ENCODE measurements at places on chromosomes 16 and 17. TPM values are rescaled to one million over a fixed set of nuclear protein-coding genes. Genes with fewer than 3 reads are reported as not detected.

DNA sequence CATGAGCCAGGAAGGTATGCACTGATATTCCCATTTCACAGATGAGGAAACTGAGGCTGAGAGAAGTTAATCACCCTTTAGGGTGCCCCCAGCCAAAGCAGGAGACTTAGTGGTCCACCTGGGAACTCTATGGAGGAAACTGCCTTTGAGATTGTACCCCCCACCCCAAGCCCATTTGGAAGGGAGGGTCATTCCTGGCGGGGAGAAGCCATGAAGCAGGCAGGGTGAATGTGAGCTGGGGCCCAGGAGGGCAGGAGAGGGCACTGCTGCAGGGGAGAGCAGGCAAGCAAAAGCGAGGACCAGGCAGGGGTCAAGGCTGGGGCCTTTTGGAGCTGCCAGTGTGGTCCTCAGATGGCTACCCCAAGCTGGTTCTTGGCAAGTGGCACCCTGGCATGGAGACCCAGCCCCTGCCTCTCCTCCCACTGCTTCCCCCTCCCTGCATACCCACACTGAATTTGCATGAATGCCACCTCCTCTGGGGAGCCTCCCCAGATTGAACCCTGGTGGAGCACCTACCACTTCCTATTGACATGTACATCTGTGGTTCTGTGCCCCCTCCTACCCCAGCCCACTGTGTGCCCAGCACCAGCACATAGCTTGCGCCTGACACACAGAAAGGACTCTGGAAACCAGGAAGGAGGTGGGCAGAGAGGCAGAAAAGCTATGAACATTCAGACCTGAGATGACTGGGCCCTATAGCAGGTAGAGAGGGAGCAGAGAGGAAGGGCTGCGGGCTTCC, 965 bp upstream of the TMC6 start:
- DNase-seq, result peak; percentile 61

DNA sequence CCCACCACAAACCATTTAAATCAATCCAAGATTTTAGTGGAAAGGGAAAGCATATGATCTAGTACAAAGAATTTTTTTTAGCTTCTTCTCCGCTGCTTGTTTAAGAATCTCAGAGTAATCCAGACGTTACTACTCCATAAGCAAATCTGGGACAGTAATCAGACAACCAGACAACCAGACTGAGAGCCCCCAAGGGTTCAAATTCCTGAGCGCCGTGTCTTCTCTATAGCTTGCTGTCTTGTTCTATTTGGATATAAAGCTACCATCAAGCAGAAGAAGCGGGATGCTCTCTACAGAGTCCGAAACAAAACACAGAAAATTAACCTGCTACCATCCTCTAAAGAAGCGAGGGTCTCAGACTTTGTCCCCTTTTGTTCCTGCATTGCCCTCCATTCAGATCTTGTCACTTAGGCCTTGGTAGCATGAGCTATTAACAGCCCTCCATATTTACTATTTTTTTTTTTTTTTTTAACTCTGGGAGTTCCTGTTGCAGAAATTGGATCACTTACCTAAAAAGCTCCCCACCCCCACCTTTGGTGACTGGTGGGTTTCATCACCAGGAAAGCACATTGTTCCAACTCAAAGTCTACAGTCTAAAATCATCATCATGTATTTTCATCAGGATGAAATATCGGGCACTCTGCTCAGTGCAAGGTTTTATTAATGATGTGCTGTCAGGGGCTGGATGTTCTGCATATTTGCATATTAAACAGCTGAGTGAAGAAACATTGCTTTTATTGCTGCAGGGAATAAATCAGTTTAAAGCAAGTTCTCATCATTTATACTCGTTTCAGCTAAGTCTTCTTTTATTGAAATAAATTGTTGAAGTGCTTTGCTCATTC, 576.7 kb downstream of the WWOX start:
- no peak for DNase-seq

DNA sequence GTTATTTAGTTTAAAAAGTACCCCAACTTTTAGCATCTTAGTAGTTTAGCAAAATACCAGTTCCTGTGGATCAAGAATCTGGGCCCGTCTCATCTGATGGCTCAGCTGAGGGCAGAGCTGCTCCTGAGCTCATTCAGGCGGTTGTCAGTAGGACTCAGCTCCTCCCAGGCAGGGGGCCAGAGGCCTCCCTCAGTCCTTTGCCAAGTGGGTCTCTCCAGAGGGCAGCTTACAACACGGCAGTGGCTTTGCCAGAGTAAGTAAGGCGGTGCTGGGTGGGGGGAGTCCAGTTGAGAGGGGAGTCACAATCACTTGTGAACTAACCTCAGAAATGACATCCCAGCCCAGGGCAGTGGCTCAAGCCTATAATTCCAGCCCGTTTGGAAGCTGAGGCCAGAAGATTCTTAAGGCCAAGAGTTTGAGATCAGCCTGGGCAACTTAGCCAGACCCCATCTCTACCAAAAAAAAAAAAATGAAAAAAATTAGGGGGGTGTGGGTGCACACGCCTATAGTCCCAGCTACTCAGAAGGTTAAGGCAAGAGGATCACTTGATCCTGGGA, 81.5 kb upstream of the MED9 start:
- DNase-seq, result no peak

- DNase-seq, result peak; percentile 61
These were observed 4.8 kb downstream of the CA5A start for GRCh38 chr16:87931504-87931903.

- DNase-seq, result no peak
These were observed 32.0 kb downstream of the GTF3C1 start for GRCh38 chr16:27517664-27518063.

GRCh38 chr16:923184-923583, 47.6 kb downstream of the LMF1 start:
- DNase-seq, result peak; percentile 16

- DNase-seq, result no peak
These were observed 6.8 kb downstream of the ANKFY1 start for GRCh38 chr17:4256952-4257351.

GRCh38 chr16:30637944-30638343, 12.8 kb upstream of the PRR14 start:
- DNase-seq, result no peak

GRCh38 chr17:81228420-81228819, 5.7 kb upstream of the CEP131 start:
- no peak for DNase-seq

- DNase-seq, result no peak
These were observed 8.1 kb downstream of the SERPINF1 start for GRCh38 chr17:1769822-1770477.

DNA sequence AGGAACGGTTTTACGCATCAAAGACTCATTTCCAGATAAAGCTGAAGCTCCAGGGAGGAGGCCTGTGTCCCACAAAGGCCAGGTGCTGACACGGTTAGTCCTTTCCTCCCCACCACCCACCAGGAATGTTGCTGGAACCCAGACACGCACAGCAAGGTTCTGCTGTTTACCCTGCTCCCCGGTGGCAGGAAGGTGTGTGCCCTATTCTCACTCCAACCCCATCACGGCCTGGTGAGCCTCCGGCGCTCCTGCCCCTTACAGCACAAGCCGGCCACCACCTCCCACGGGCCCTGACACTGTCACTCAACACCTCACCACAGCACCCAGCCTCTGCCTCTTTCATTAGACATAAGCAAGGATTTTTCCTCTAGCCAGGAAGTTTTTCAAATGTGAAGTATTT, 47.8 kb downstream of the ANKRD11 start:
- DNase-seq, result no peak

- no peak for DNase-seq
These were observed 71.0 kb upstream of the ATF7IP2 start for GRCh38 chr16:10314811-10315210.

- no peak for DNase-seq
These were observed 10.3 kb downstream of the TNRC6C start for GRCh38 chr17:77968788-77969187.

DNA sequence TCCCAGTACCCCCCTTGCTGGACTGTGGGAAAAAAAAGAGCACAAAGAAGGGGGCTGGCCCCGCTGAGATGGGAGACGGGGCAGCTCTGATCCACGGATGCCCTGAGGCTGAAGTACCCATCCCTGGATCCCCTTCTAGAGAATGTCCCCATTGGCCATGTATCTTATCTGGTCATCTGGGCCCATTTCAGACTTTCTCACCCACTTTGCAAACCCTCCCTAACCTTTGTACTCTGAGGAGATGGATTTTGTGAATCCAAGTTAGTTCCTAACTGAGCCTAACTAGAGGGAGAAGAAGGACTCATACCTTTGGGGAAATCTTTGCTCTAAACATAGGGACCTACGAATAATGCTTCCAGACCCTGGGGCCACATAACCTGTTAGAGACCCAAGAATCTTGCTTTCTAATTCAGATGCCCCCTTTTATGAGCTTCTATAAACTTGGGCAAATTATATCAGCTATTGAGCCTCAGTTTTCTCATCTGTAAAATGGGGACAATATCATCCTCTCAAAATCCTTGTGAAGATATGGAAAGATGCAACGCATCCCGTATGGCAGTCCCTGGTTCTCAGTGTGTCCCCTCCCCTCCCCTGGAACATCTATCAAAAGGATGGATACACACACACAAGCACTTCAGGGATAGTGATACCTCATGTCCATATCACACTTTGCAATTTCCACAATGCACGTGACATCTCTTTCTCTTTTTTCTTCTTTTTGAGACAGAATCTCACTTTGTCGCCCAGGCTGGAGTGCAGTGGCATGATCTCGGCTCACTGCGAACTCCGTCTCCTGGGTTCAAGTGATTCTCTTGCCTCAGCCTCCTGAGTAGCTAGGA, 16.8 kb upstream of the FZD2 start:
- no peak for DNase-seq

- DNase-seq, result no peak
These were observed 154.8 kb upstream of the TNRC6C start for GRCh38 chr17:77803726-77804125.

- no peak for DNase-seq
These were observed 24.2 kb upstream of the ABCA3 start for GRCh38 chr16:2364638-2365210.

GRCh38 chr17:17321356-17322025, 18.3 kb downstream of the NT5M start:
- DNase-seq, result no peak

- DNase-seq, result no peak
These were observed 457.9 kb downstream of the SLC39A11 start for GRCh38 chr17:72634621-72635020.

DNA sequence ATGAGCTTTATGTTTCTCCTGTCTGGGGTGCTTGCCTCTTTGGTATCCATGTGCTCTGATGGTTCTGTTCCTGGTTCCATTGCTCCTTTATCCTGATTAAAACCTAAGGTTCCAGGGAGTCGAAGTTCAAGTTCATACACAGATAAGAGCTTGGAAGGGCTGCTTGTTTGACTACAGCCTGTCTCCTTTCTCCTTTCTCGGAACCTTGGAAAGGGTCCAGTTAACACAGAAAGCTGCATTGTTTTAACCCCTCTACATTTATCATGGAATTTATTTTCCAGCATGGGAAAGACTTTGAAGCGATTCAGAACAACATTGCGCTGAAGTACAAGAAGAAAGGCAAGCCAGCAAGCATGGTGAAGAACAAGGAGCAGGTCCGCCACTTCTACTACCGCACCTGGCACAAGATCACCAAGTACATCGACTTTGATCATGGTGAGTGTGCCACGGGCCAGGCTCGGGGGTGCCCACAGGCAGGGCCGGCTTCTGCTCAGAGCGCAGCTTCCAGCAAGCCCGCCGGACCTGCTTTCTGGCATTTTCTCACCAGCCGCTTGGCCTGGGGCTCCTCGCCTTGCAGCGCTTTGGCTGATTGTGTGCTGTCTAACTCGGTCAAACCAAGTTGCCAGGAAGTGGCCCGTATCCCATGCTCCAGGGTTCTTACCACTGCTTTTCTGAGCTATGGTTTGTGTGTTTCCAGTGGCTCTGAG, 19.9 kb downstream of the CRAMP1 start:
- DNase-seq, result no peak

GRCh38 chr16:88536971-88537751, 33.0 kb upstream of the ZC3H18 start:
- no peak for DNase-seq

GRCh38 chr17:81000334-81000630, 8.6 kb downstream of the CHMP6 start:
- DNase-seq, result no peak

- peak; percentile 16 for DNase-seq
These were observed 37.5 kb downstream of the IL21R start for GRCh38 chr16:27439271-27440018.

GRCh38 chr17:36748272-36748671, 146.9 kb downstream of the MRM1 start:
- no peak for DNase-seq

- no peak for DNase-seq
These were observed 28.9 kb upstream of the WSCD1 start for GRCh38 chr17:6041246-6041645.

DNA sequence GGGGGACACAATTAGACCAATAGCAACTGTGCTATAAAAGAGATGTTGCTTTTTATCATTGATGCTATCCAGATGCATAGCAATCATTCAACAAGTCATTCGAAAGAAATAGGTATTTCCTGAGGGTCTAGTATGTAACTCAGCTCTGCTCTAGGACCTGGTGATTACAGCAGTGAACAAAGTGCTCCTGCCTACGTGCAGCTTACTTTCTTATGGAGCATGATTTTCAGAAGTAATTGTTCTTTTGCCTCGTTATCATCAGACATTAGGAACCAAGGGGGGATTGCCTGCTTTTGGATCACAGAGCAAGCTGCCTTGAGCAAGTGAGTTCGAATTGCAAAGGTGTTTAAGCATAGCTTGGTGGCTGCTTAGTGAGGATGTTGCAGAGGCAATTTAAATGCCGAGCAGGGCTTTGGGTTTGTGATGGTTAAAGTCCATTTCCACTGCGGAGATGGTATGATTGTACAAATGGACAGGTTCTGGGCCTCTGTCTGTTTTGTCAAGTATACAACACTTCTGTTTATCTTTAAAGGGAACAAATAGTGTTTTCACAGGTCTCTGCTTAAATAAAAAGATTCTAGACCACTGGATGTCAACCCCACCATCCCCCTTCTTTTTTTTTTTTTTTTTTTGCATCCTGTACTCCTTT, 41.5 kb downstream of the WWOX start:
- DNase-seq, result no peak

- no peak for DNase-seq
These were observed 15.4 kb upstream of the KRT17 start for GRCh38 chr17:41639492-41640473.

DNA sequence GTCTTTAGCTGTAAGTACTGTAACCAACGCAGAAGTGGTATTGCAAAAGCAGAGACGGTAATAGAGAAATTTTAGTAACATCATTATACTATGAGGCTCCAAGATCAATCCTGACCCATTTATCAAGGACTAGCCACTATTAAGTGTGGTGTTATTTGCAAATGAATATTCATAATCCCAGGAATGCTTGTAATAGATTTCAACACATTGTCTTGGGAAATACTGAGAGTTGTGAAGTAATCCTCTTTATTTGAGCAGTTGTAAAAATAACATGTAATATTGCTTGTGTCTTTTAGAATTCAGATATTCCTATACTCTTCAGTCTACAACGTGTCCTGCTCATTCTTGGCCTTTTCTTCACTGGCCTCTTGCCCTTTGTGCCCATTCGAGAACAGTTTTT, 46.4 kb downstream of the GDPD1 start:
- DNase-seq, result no peak

The RILP gene
- 1.2 TPM for total RNA-seq

The KRT17 gene
- not detected for total RNA-seq

The PYY gene
- not detected for total RNA-seq

The TMC7 gene
- total RNA-seq, result not detected

The MKS1 gene
- 20.2 TPM for total RNA-seq

The KRTAP4-5 gene
- total RNA-seq, result not detected

The NEK8 gene
- total RNA-seq, result 10.2 TPM

The CES5A gene
- not detected for total RNA-seq

The SCN4A gene
- not detected for total RNA-seq

The GNAO1 gene
- total RNA-seq, result not detected

The FZD2 gene
- total RNA-seq, result 0.20 TPM

The HOXB9 gene
- total RNA-seq, result 2.7 TPM

The CCDC154 gene
- 0.38 TPM for total RNA-seq

The TMEM235 gene
- total RNA-seq, result not detected

The SNTB2 gene
- total RNA-seq, result 26.1 TPM

Data from natural killer cell treated with Interleukin-12 subunit alpha and Interleukin-12 subunit beta and Interleukin-15 and Interleukin-18, amount 100 ng/mL, for 72 hours (primary cell).